ENCODE measurements at places on chromosomes 5 and 9.

- no peak overlapping the region for H3K4me3 ChIP-seq
- no peak for DNase-seq
- no peaks in the 10 kb centered on the region for H3K27me3 ChIP-seq
- H3K36me3 ChIP-seq, result no peaks in the 10 kb centered on the region
These were observed 89.9 kb upstream of the CPEB4 start for GRCh38 chr5:173798127-173798810.

GRCh38 chr9:12973710-12974109 lies 198.9 kb downstream of the LURAP1L start:
- no peak for DNase-seq
- no peaks in the 10 kb centered on the region for H3K4me1 ChIP-seq
- no peaks in the 10 kb centered on the region for H3K36me3 ChIP-seq
- H3K27me3 ChIP-seq, result no peaks in the 10 kb centered on the region

GRCh38 chr5:173572431-173573125 lies 43.9 kb downstream of the BOD1 start:
- H3K27ac ChIP-seq, result no peak overlapping the region
- no peaks in the 10 kb centered on the region for H3K27me3 ChIP-seq
- no peak overlapping the region for H3K4me3 ChIP-seq
- H3K36me3 ChIP-seq, result no peaks in the 10 kb centered on the region
- peaks cover 1% of the 10 kb centered on the region for H3K4me1 ChIP-seq
- no peak for DNase-seq

DNA sequence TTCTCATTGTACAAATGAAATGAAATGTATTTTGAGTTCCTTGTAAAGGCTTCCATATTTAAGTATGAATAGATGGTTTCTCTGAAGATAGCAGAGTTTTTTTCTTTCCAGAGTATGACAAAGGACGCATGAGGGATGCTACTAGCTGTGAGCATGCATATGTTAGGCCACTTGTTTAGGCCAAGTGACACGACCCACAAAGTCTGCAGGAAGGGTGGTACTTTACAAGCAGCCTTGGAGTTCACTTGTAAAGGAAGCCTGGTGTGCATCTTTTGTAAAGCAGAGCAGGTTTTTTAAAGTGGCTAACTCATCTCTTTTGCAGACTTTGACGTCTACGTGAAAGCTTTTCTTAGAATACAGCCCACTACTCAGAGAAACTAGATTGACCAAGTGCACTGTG lies 300.4 kb upstream of the RFX3 start:
- H3K27ac ChIP-seq, result no peak overlapping the region
- H3K27me3 ChIP-seq, result no peaks in the 10 kb centered on the region
- no peak for DNase-seq
- H3K4me3 ChIP-seq, result no peak overlapping the region
- no peaks in the 10 kb centered on the region for H3K36me3 ChIP-seq

DNA sequence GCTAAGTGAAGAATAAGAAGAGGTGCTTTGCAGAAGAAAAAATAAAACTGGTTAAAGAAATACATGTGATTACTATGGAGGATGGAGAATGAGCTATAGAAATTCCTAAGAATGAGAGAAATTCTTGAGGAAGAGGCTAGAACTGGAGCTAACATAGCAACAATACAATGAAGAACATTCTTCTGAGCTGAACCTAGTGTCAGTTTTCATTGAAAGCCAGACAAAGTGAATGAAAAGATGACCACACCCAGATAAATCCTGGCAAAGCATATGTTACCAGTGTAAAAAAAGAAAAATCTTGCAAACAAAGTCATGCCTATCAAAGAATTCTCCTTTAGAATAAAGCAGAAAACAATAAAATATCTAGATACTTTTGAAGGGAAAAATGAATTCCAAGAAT lies 39.6 kb downstream of the SGCD start:
- no peak overlapping the region for H3K4me3 ChIP-seq
- H3K36me3 ChIP-seq, result no peaks in the 10 kb centered on the region
- no peak for DNase-seq
- no peak overlapping the region for H3K27ac ChIP-seq
- H3K4me1 ChIP-seq, result no peaks in the 10 kb centered on the region
- no peaks in the 10 kb centered on the region for H3K27me3 ChIP-seq

DNA sequence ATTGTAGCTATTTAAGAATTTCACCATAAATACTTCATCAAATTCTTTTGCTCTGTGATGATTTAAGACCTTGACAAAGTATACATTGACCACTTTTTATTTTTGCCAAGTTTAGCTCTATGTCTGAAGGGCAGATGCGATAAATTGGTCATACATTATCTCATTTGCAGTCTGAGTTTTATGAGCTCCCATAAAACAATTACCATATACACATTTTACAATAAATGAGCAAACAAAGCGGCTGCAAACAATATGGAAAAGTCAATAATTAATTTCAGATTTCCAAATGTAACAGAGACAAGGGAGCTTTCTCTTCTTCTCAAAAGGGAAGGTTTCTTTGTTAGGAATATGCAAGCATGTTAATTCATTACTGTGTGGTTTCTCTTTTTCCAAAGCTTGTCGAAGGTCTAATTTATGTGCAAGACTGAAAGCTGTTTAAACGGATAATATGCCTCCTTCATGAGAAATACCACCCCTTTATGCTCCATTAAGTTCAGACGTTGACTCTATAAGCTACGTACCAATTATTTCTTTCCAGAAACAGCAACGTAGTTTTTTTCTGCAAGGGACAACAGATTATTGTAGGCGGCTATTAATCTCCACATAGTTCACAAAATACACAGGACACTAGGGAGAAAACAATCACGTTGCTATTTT lies 7.0 kb upstream of the IZUMO3 start:
- no peak overlapping the region for H3K4me3 ChIP-seq
- H3K4me1 ChIP-seq, result no peaks in the 10 kb centered on the region
- no peak overlapping the region for H3K27ac ChIP-seq

GRCh38 chr9:34375901-34376595 lies 650 bp downstream of the MYORG start:
- H3K4me3 ChIP-seq, result peak overlapping the region; percentile 61
- DNase-seq, result no peak
- peaks cover 12% of the 10 kb centered on the region for H3K27me3 ChIP-seq

- peaks cover 9% of the 10 kb centered on the region for H3K4me1 ChIP-seq
- no peak within 1 kb of the TSS for H3K27ac ChIP-seq
- H3K27me3 ChIP-seq, result peaks cover 3% of the 10 kb centered on the region
- no peaks in the 10 kb centered on the region for H3K36me3 ChIP-seq
These were observed at the start of gene TUSC1 for GRCh38 chr9:25678147-25678666. Gene TUSC1 (minus strand): TSS chr9:25678444. CDS start chr9:25678312, 132 bp downstream.

DNA sequence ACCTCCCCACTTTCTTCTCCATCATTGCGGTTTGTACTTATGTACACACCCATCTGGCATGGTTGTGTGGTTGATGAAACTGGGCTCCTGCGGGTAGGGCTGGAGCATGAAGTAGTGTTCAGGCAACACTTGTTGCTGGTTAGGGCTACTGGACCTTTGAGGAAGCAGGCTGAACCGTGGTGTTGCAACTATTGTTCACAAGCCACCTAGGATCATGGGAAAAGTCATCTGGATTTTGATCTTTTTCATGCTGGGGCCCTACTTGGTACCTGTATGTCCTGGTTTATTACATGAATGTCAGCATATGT lies 40.1 kb upstream of the TIFAB start:
- H3K4me1 ChIP-seq, result peaks cover 4% of the 10 kb centered on the region
- H3K4me3 ChIP-seq, result no peak overlapping the region
- H3K27me3 ChIP-seq, result peaks cover 89% of the 10 kb centered on the region
- no peak for DNase-seq
- no peak overlapping the region for H3K27ac ChIP-seq

DNA sequence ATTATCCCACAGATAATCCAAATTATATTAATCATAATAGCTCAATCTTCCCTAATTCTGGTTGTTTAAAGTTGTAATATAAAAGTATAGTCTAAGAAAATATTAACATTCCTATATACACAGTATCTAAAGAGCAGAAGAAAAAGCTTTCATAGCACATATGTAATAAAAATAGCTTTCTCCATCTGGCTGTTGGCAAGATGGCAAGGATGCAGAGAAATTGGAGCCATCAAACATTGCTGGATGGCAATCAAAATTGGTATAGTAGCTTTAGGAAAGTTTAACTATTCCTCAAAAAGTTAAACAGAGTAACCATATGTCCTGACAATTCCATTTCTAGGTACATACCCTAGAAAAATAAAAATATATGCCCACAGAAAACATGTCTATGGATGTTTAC lies 66.8 kb downstream of the TBCA start:
- H3K27me3 ChIP-seq, result no peaks in the 10 kb centered on the region
- no peak overlapping the region for H3K27ac ChIP-seq
- no peak overlapping the region for H3K4me3 ChIP-seq
- peaks cover 2% of the 10 kb centered on the region for H3K36me3 ChIP-seq
- DNase-seq, result no peak
- no peaks in the 10 kb centered on the region for H3K4me1 ChIP-seq

GRCh38 chr9:130183133-130183762 lies 11.0 kb downstream of the NCS1 start:
- no peak for DNase-seq
- H3K36me3 ChIP-seq, result no peaks in the 10 kb centered on the region
- no peak overlapping the region for H3K27ac ChIP-seq
- no peaks in the 10 kb centered on the region for H3K27me3 ChIP-seq
- H3K4me3 ChIP-seq, result no peak overlapping the region

- H3K4me3 ChIP-seq, result no peak overlapping the region
- no peaks in the 10 kb centered on the region for H3K36me3 ChIP-seq
- no peak overlapping the region for H3K27ac ChIP-seq
- no peaks in the 10 kb centered on the region for H3K4me1 ChIP-seq
- DNase-seq, result no peak
These were observed 588.2 kb downstream of the CDK5RAP2 start for GRCh38 chr9:119991797-119992196.

DNA sequence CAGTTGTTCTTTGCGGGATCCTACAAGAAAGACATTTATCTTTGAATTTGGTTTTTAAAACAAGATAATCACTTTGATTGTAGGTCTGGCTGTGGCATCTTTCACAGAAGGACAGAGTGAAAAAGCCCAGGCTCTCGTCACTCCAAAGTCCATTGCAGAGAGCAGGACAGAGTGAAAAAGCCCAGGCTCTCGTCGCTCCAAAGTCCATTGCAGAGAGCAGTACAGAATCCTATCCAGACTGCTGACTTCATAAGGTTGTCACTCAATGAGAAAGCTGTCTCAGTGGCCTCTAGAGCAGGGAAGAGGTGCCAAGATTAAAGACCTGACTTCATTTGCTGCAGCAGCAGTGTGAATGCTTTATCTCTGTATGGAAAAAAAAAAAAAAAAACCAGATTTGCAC lies 16.3 kb upstream of the GPX8 start:
- no peaks in the 10 kb centered on the region for H3K27me3 ChIP-seq
- no peak overlapping the region for H3K4me3 ChIP-seq
- no peak for DNase-seq

- no peaks in the 10 kb centered on the region for H3K4me1 ChIP-seq
- H3K36me3 ChIP-seq, result no peaks in the 10 kb centered on the region
- H3K27me3 ChIP-seq, result no peaks in the 10 kb centered on the region
- DNase-seq, result no peak
These were observed 39.0 kb upstream of the PPP1R26 start for GRCh38 chr9:135440620-135441019.

GRCh38 chr5:64519263-64519662 lies 13.4 kb downstream of the RGS7BP start:
- no peaks in the 10 kb centered on the region for H3K4me1 ChIP-seq
- H3K27ac ChIP-seq, result no peak overlapping the region
- DNase-seq, result no peak
- H3K4me3 ChIP-seq, result no peak overlapping the region
- H3K27me3 ChIP-seq, result no peaks in the 10 kb centered on the region

DNA sequence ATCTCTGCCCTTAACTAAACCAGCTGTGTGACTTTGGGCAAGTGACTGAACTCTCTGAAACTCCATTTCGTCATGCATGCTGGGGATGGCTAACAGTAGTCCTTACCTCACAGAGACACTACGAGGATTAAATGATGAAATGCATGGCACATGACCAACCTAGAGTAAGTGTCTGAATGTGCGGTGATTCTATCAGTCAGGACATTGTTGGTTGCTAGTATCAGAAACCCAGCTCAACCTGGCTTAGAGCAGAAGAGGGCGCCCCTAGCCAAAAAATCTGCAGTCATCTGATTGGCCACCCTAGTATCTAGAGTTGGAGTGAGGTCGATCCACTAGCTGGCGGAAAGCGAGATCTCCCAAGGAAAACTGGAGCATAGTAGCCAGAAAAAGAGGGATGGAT lies 25.2 kb downstream of the NEURL1B start:
- no peak overlapping the region for H3K4me3 ChIP-seq
- peak; percentile 61 for DNase-seq
- H3K27ac ChIP-seq, result no peak overlapping the region
- no peaks in the 10 kb centered on the region for H3K36me3 ChIP-seq
- no peaks in the 10 kb centered on the region for H3K27me3 ChIP-seq
- no peaks in the 10 kb centered on the region for H3K4me1 ChIP-seq

DNA sequence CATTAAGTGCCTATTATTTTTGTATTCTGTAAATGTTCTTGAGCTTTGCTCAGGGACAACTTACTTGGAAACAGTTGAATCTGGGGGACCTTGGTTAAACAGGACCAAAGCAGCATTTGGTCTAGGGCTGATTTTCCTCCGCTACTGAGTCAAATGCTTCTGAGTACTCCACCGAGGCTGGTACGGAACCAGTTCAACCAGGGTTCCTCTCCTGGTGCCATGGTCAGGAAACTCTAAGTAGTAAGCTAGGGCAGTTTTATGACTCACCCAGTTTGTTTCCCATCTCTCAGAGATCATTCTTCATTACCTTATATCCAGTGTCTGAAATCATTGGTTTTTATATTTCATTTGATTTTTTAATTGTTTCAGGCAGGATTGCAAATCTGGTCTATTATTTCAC lies 111.9 kb upstream of the TNFAIP8 start:
- no peak overlapping the region for H3K4me3 ChIP-seq
- H3K36me3 ChIP-seq, result no peaks in the 10 kb centered on the region
- no peaks in the 10 kb centered on the region for H3K27me3 ChIP-seq
- no peak overlapping the region for H3K27ac ChIP-seq
- no peaks in the 10 kb centered on the region for H3K4me1 ChIP-seq

GRCh38 chr5:107985144-107985543 lies 314.4 kb upstream of the EFNA5 start:
- H3K36me3 ChIP-seq, result no peaks in the 10 kb centered on the region
- no peak overlapping the region for H3K27ac ChIP-seq
- DNase-seq, result no peak
- H3K4me3 ChIP-seq, result no peak overlapping the region
- no peaks in the 10 kb centered on the region for H3K27me3 ChIP-seq
- no peaks in the 10 kb centered on the region for H3K4me1 ChIP-seq

- peaks cover 16% of the 10 kb centered on the region for H3K4me1 ChIP-seq
- DNase-seq, result no peak
- H3K4me3 ChIP-seq, result no peak overlapping the region
- H3K27ac ChIP-seq, result no peak overlapping the region
- H3K36me3 ChIP-seq, result no peaks in the 10 kb centered on the region
These were observed 93.1 kb upstream of the IFNK start for GRCh38 chr9:27430750-27431535.

GRCh38 chr5:38259062-38259808 lies 876 bp downstream of the EGFLAM start:
- H3K4me3 ChIP-seq, result peak overlapping the region; percentile 51
- no peaks in the 10 kb centered on the region for H3K36me3 ChIP-seq
- H3K27ac ChIP-seq, result no peak overlapping the region
- peaks cover 40% of the 10 kb centered on the region for H3K27me3 ChIP-seq

- DNase-seq, result no peak
- no peaks in the 10 kb centered on the region for H3K27me3 ChIP-seq
- H3K27ac ChIP-seq, result no peak overlapping the region
- H3K4me3 ChIP-seq, result no peak overlapping the region
- H3K4me1 ChIP-seq, result no peaks in the 10 kb centered on the region
These were observed 132.5 kb downstream of the CDH18 start for GRCh38 chr5:19855453-19855852.
